M059J (cell line): ENCODE measurements at places on chromosomes 7 and 10. TPM values are rescaled to one million over a fixed set of nuclear protein-coding genes. Genes with fewer than 3 reads are reported as not detected.

CTNNA3 gene
- 0.02 TPM in 1 of 2 replicates, not detected in the other for total RNA-seq

PLEKHA8 gene
- 6.1 and 11.8 TPM in 2 replicates for total RNA-seq

ATRNL1 gene
- 5.4 and 6.1 TPM in 2 replicates for total RNA-seq

SPDYE2 gene
- total RNA-seq, result not detected in 2 replicates

PTF1A gene
- not detected in 2 replicates for total RNA-seq

LLCFC1 gene
- total RNA-seq, result not detected in 2 replicates

DNA sequence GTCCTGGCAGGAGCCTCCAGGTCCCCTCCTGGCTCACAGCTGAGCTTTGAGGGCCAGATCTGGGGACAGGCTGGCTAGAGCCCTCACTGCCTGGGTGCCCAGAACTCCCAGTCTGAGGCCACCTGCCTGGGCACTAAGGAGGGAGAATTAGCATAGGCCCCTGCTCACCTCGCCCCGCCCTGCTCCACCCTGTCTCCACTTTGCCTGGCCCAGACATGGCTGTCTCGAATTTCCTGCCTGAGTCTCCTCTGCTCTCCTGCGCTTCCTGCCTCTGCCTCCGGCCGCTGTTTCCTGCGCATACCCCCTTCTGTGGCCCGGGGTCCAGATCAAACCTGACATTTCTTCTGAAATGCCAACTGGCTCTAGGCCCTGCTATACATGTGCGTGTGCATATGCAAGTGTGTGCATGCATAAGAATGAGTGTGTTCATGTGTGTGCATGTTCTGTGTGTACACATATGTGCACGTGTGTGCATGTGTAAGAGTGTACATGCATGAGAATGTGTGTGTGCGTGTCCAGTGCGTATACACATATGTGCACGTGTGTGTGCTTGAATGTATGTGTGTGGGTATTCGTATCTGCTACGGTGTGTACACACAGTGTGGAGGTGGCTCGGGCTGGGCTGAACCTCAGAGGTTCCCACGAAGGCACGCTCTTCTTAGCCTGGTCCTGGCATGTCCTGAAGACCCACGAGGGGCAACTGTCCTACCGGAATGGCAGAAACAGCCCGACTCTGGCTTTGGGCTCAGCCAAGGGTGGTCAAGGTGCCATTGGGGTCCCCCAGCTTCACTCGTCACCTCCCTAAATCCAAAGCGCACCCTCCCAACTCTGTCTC lies 64.9 kb downstream of the MYL10 start:
- DNase-seq, result no peak

DNA sequence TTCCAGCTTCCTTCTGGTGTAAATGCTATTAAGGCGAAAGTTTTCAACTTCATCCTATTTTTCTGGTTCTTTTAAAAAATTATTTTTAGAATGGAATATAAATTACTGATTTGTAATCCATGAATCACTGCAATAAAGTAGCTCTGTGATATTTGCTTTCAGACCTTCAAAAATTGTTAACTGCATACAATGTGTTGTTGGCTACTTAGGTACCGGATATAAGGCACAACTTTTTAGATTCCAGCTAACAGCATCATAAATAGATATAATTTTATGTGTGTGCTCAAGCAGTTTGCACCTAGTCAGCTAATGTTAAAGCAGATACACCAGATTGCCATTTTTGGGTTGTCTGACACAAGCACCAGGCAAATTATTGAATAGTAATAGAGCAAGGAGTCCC lies 58.7 kb downstream of the PON1 start:
- no peak for DNase-seq

DNA sequence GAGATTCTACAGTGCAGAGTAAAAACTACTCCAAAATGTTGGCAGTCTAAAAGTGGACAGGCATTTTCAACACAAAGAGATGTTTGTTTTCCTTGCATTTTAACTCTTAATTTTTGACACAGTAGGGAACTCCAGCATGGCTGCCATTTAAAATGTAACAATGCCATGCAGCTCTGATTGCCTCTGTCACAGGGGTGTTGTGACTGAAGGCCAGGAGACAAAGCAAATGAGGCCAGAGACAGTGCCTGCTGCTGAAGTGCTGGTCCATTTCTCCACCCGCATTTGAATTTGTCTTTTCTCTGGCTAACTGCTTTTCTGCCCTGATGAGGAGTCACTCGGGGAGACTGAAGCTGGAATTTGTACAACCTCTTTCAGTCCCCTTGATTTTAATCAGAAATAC lies 710.6 kb upstream of the GALNT17 start:
- DNase-seq, result no peak

GRCh38 chr10:4301291-4302045 lies 516.5 kb upstream of the KLF6 start:
- no peak for DNase-seq

- no peak for DNase-seq
Observed at GRCh38 chr10:86556532-86556931, 34.9 kb upstream of the WAPL start.

- no peak for DNase-seq
Observed at GRCh38 chr10:124264271-124264670, 154.5 kb downstream of the OAT start.

DNA sequence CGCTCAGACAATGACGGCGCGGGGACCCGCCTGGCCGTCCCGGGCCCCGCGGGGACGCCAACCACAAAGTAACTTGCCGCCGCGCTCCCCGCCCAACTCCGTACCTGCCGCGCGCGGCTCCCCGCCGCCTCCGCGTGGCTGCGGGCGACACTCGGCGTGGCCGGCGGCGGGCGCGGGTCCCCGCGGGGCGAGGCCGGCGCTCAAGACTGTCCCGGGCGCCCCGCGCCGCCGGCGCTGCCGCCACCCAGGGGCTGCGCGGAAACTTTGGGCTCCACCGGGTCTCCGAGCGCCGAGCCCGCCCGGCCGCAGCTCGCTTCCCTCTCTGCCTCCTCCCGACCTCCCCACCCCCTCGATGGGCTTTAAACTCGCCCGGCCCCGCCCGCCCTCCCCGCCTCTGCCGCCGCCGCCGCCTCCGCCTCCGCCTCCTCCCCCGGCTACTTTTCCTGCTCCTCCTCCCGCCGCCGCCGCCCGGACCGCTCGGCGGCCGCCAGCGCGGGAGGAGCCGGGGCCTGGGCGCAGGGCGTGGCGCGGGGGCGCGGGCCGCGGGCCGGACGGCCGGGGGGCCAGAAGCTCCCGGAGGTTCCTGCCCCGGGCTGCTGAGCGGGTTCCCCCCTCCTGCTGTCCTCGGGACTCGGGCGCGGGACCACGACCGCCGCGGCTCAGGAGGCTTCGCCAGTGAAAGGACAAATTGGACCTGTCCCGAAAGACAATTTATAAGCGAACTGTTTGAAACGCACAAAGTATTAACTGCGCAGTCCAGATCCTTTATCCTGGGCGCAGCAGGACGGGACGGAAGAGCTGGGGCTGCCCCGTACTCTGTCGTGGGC lies 10.6 kb upstream of the GRB10 start:
- DNase-seq, result no peak

DNA sequence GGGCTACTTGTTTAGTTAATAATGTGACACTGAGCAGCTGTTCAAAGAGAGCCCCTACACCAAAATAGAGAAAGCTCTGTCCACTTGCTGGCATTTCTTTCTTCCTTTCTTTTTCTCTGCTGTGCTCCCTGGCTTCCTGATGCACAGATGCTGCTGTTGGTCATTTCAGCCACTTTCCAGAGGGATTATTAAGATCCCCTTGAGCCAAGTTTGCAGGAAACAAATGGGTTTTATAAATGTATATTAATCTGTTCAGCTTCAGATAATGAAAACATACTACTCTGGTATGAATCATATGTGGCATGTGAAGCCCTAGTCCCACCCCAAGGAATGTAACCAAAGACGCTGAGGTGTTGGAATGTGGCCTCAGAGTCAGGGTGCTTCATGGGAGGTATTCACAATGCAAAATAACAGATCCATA lies 638.2 kb upstream of the FZD8 start:
- DNase-seq, result peak; percentile 55

GRCh38 chr7:24572393-24572996 lies 757 bp upstream of the PALS2 start:
- peak; percentile 75 for DNase-seq

DNA sequence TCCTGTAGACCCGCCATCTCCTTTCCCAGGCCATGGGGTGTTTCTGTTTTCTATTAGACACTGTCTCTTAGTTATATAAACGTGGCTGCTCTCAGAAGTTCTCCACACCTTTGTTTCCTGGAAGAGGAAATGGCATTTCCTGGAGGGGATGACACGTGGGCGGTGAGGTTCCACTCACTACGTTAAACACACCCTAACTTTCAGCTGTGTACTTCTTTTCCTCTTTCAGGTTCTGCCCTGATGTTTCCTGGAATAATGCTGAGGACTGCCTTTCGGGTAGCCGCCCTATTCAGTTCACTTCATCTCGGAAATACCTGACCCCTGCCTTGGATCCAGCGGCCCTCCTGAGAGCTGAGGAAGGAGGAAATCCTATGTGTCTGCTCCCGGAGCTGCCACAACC lies 3.4 kb upstream of the PRKCQ start:
- no peak for DNase-seq

GRCh38 chr7:74479066-74479781 lies 25.5 kb downstream of the GTF2IRD1 start:
- peak; percentile 79 for DNase-seq

DNA sequence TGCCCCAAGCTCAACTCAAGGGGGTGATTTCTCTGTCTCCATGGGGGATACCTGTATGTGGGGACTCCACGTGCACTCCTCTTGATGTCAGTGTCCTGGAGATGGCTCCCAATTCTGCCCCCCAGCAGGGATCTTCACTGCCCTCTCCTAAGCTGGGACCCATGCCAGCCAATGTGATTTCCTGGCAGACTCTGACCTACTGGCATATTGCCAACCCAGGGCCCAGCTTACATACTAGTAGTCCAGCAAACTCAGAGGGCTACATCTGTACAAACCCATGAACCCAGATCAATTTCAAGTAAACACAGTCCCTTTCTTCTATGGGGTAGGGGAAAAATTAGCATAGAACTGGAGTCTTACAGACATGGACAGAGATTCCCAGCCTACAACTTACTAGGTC lies 26.2 kb upstream of the BMPR1A start:
- DNase-seq, result peak; percentile 15

- no peak for DNase-seq
Observed at GRCh38 chr10:129537151-129537550, 70.1 kb downstream of the MGMT start.

DNA sequence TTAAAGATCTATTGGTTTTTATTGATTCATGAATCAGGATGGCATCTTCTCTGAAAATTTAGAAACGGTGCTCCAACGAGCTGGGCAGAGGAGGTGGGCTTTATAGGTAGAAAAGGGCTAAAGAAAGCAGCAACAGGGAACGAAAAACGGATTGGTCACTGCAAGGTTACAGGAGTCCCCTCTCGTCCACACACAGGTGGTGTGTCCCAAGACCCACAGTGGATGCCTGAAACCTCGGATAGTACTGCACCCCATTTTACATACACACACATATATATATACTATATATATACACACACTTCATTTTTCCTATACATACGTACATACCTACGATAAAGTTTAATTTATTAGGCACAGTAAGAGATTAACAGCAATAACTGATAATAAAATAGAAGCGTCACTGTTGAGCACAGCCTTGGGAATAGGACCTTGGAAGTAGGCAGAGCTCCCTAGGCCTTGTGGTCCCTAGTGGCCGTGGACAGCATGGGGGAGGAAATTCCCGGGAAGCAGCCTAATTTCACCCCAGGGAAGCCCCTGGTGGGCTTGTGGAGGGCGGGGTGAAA lies 737 bp upstream of the NUB1 start:
- no peak for DNase-seq

- no peak for DNase-seq
Observed at GRCh38 chr7:16562456-16563220, 36.0 kb downstream of the LRRC72 start.

DNA sequence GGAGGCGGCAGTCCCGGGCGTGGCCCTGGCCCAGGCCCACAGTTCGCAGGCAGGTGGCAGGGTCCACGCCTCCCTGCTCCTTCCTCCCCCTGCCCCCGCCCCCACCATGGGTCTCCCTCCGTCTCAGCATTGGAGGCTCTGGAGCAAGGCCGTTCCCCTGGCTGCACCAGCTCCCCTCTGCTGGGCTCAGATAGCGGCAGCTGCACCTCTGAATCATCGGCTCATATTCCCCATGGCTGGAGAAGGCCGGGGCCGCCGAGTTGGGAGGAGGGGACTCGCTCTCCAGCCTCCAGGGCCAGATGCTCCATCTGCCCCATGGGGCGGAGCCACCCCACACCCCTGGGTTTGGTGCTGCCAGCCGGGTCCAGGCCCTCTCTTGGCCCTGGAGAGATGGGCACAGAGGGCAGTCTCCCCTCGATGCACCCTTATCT lies 145.0 kb downstream of the ELFN1 start:
- DNase-seq, result peak; percentile 10

DNA sequence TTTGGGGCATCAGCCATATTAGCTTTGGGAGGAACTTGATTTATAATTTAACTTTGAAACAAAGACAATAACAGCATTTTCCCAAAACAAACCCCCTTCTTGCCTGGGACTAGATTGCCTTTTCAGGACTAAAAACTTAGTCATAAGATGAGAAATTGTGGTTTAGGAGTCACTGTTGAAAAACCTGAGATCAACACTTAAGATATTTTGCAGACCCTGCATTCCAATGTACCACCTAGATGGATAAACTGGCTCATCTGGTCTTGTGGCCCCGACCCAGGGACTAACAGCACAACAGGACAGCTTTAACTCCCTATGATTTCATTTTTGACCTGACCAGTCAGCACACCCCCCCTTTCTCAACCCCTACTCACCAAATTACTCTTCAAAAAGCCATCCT lies 1165.4 kb downstream of the XPNPEP1 start:
- peak; percentile 55 for DNase-seq
